ENCODE measurements at places on chromosomes 5 and 9.

GRCh38 chr5:142304013-142304701 lies 20.7 kb downstream of the SPRY4 start:
- DNase-seq = no peak

GRCh38 chr5:139677736-139678613 lies 29.8 kb downstream of the CXXC5 start:
- DNase-seq = no peak

DNA sequence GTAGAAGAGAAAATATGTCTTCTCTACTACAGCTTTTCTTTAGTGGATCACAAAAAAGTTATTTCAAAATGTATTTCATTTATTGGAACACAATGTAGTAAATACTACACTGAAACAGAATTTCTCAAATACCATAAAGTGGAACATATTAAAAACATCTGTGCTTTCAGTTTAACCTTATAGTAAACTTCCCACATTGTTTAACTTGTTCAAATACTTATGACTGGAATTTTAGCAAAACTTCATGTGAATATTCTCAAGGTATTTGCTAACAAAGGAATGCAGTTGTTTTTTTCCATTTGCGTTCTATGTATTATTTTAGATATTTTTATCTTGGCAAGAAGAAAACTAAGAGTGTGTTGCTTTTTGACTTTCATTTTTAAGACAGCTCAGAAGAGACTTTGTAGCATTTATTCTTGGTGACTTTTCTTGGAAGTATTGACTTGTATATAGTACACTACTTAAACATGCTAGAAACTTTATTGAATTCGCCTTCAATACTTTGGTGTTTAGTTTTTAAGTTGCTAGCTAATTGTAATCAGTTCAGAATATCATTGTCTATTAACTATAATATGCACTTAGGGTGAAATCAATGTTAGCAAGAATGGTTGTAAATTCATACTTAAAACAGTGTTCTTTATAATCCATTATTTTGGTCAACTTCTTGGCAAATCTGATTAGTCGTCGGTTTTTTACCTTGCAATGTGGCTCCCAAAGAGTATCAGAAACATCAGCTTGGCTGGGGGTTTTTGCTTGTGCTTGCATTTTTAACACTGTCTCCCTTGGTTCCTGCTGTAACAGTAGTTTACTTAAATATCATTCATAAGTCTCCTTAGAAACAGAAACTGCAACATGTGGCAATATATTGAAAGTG lies 5.0 kb upstream of the RHOBTB3 start:
- DNase-seq = no peak

DNA sequence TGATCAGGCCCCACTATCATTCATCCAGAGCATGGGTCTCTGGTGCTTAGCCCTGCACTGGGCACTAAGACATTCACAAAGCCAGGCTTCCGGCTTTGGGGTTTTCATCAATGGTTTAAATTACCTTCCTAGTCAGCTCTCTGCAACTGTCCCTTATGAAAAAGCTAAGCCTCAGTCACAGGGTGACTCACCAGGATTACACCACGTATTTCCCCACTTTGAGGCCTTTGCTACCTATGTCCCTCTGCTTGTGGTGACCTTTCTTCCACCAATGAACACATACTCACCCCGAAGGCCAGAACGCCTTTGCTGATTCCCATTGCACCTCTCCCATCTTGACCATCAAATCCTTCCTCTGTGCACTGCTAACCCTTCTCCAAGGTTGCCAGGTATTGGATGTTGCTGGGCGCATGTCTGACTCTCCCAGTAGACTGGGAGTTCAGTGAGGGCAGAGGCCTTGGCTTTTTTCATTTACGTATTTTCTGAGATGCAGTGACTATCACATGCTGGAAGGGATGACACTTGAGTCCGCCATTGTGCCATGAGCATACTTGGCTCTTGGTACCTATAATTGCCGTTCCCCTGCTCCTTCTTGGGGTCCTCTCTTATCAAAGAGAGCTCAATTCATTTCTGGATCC lies 58.7 kb upstream of the TNFSF8 start:
- DNase-seq = no peak

DNA sequence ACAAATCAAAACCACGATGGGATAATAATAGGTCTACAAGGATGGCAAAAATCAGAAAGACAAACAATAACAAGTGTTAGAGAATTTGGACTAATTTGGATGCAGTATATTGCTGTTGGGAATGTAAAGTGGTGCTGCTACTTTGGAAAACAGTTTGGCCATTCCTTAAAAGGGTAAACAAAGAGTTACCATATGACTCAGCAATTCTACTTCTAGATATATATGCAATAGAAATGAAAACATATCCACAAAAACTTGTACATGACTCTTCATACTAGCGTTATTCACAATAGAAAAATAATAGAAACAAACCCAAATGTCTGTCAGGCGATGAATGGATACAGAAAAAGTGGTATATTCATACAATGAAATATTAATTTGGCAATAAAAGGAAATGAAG lies 58.3 kb downstream of the JAK2 start:
- DNase-seq = no peak

DNA sequence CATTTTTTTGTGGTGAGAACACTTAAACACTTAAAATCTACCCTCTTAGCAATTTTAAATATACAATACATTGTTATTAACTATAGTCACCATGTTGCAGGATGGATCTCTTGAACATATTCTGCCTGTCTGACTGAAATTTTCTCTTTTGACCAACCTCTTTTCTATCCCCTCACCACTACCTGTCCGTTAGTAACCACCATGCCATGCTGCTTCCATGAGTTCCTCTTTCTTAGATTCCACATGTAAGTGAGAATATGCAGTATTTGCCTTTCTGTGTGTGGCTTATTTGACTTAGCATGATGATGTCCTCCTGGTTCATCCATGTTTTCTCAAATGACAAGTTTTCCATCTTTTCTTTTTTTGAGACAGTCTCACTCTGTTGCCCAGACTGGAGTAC lies 48.5 kb upstream of the NAA35 start:
- DNase-seq = no peak

- DNase-seq = no peak
Observed at GRCh38 chr5:2113348-2114131, 230.8 kb upstream of the IRX4 start.

GRCh38 chr9:123338710-123339665 lies 17.0 kb upstream of the CRB2 start:
- DNase-seq = no peak

Data from omental fat pad (tissue), 4 donors.